WTC11 (cell line): ENCODE measurements at places on chromosomes 4 and X. TPM values are rescaled to one million over a fixed set of nuclear protein-coding genes. Genes with fewer than 3 reads are reported as not detected.
A peak's percentile ranks its signal among the peaks of the same experiment; 100 is the strongest.

The RTL9 gene
- total RNA-seq: 0.07 to 0.24 TPM (median 0.11 TPM) in 3 replicates

The HERC5 gene
- 14.3 to 17.2 TPM (median 17.1 TPM) in 3 replicates for total RNA-seq

The OPN1LW gene
- not detected in 3 replicates for total RNA-seq

The ETNPPL gene
- total RNA-seq: 0.66 to 2.0 TPM (median 1.5 TPM) in 3 replicates

The STARD8 gene
- total RNA-seq: 3.1 to 8.5 TPM (median 3.8 TPM) in 3 replicates

The RPS3A gene
- total RNA-seq: 2,111 to 2,489 TPM (median 2,363 TPM) in 3 replicates

The ADGRA3 gene
- total RNA-seq: 40.5 to 48.3 TPM (median 47.9 TPM) in 3 replicates

The NIPAL1 gene
- total RNA-seq: 7.1 to 8.4 TPM (median 7.2 TPM) in 3 replicates

The FANCB gene
- total RNA-seq: 12.3 to 13.2 TPM (median 13.2 TPM) in 3 replicates

The ZBED1 gene
- 45.1 to 49.2 TPM (median 47.3 TPM) in 3 replicates for total RNA-seq

The HPGDS gene
- not detected in 3 replicates for total RNA-seq

The GAGE12J gene
- not detected in 3 replicates for total RNA-seq

The GUCY1A1 gene
- total RNA-seq: 0.11 to 0.20 TPM in 2 of 3 replicates, not detected in the other

The GDPD2 gene
- total RNA-seq: 7.0 to 9.3 TPM (median 8.8 TPM) in 3 replicates

The ABCG2 gene
- total RNA-seq: 2.1 to 3.8 TPM (median 3.4 TPM) in 3 replicates

The WDR13 gene
- total RNA-seq: 28.0 to 37.4 TPM (median 30.4 TPM) in 3 replicates

The ARHGEF9 gene
- 31.3 to 32.1 TPM (median 31.7 TPM) in 3 replicates for total RNA-seq

GRCh38 chrX:96843566-96843965, 40.1 kb upstream of the RPA4 start:
- H3K27ac ChIP-seq: no peak overlapping the region
- H3K4me3 ChIP-seq: no peak overlapping the region
- DNase-seq: peak; percentile 35
- peaks cover 48% of the 10 kb centered on the region for H3K4me1 ChIP-seq
- H3K27me3 ChIP-seq: no peaks in the 10 kb centered on the region

DNA sequence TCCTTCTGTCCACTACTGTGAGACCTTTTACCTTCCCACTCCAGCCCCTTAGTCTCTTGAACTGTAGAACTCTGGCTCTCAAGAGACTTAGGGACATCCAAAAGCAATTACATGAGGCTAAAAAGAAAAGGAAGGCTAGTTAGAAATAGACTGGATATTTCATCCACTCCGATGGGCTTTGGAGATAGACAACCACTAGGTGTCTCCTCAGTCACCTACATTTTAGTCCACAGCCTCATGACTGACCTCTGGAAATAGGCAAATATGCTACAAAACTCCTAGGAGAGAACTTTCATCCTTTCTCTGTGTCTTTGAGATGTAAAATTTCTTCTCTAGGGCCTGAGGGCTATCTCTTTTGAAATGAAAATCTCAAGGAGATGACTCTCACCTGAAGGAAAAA, 45.1 kb upstream of the LAMP2 start:
- H3K27me3 ChIP-seq: no peaks in the 10 kb centered on the region
- peak overlapping the region; percentile 4; the same call in 1 of the 2 replicates for H3K4me3 ChIP-seq
- H3K4me1 ChIP-seq: peaks cover 10% of the 10 kb centered on the region
- H3K36me3 ChIP-seq: no peaks in the 10 kb centered on the region

- H3K27me3 ChIP-seq: peaks cover 69% of the 10 kb centered on the region
- no peaks in the 10 kb centered on the region for H3K36me3 ChIP-seq
- peak overlapping the region; percentile 68 for H3K4me3 ChIP-seq
- peaks cover 7% of the 10 kb centered on the region; the same call in 1 of the 2 replicates for H3K4me1 ChIP-seq
- H3K27ac ChIP-seq: no peak overlapping the region
Measured at GRCh38 chr4:150079081-150079581, 886 bp downstream of the DCLK2 start.

DNA sequence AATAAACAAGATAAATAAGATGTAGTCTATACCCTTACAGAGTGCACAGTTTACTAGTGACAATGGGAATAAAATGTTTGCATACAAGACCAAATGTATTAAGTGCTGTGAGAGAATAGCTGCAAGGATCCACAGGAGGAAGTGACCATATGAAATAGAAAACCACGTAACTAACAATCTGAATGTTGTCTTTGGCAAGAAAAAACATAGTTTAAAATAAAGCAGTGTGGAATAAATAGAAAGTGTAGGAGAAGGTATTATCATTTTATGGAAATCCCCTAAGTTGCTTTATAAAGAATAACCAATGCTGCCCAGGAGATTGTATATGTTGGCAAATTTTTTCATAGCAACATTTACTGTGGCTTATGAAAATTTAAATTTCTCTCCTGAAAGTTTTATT, 116.1 kb downstream of the PCDH7 start:
- H3K4me1 ChIP-seq: peaks cover 53% of the 10 kb centered on the region
- no peak overlapping the region for H3K4me3 ChIP-seq
- no peaks in the 10 kb centered on the region for H3K36me3 ChIP-seq
- no peak for DNase-seq

GRCh38 chr4:150002561-150002960, 75.7 kb upstream of the DCLK2 start:
- H3K27ac ChIP-seq: no peak overlapping the region
- H3K4me3 ChIP-seq: no peak overlapping the region
- no peak for DNase-seq
- no peaks in the 10 kb centered on the region for H3K36me3 ChIP-seq
- H3K4me1 ChIP-seq: peaks cover 20% of the 10 kb centered on the region

- H3K36me3 ChIP-seq: no peaks in the 10 kb centered on the region
- no peak overlapping the region for H3K27ac ChIP-seq
- H3K4me3 ChIP-seq: no peak overlapping the region
- H3K4me1 ChIP-seq: 0 out of 2 replicates have a peak, but pooled peaks cover 3% of the 10 kb centered on the region
Measured at GRCh38 chrX:106987488-106987887, 12.5 kb downstream of the MORC4 start.

DNA sequence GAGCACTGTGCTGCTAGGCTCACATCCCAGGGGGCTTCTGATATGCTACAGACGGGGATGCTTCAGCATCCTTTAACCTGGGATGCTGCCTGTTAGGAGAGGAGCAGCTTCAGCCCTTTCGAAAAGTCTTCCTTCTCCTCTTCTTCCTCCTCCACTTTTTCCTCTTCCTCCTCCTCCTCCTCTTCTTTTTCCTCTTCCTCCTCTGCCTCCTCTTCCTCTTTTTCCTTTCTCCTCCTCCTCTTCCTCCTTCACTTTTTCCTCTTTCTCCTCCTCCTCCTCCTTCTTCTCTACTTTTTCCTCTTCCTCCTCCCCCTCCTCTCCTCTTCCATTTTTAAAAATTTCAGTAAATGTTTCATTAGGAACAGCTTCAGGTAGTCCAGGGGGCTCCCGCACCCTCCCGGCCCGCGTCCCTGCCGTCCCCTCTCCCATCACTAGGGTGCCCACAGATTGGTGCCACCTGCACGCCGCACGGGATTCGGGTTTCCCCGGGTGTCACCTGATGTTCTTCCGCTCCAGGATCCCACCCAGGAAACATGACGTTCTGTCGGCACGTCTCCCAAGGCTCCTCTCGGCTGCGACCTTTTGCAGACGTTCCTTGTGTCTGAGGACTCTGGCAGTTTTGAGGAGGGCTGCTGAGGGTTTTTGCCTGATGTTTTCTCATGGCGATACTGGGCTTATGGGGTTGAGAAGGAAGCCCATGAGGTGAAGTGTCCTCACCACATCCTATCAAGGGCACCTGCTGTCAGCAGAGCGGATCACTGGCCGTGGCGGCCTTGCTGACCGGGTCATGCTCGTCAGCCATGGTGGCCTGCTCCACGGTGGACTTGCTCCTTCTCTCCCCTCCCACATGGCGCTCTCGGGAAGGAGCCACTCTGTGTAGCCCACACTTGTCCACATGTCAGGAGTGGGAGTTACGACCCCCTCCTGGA, 83.4 kb upstream of the AFAP1 start:
- H3K4me1 ChIP-seq: peaks cover 6% of the 10 kb centered on the region
- no peaks in the 10 kb centered on the region for H3K27me3 ChIP-seq
- DNase-seq: no peak
- H3K4me3 ChIP-seq: no peak overlapping the region
- H3K27ac ChIP-seq: no peak overlapping the region

- peaks cover 19% of the 10 kb centered on the region for H3K27me3 ChIP-seq
- no peak overlapping the region for H3K27ac ChIP-seq
- no peaks in the 10 kb centered on the region for H3K36me3 ChIP-seq
- no peak for DNase-seq
- H3K4me3 ChIP-seq: peak overlapping the region; percentile 39
Measured at GRCh38 chrX:124230655-124231450, 101.6 kb upstream of the TEX13D start.

DNA sequence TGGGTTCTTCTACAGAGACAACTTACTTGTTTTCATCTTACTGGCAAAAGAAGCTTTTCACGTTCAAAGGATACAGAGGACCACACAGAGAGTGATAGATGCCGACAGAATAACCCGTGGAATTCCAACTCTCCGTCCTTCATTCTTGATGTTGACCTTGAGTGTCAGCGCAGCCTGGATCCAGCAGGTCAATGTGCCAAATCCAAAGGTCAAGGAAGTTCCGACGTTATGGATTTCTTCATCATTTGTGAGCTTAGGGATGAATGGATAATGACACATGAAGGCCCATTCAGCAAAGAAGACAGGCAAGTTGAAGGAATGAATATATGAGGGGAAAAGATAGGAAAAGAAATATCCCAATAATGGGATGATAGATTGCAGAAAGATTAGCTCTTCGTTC, 59.6 kb downstream of the ENOPH1 start:
- H3K4me1 ChIP-seq: no peaks in the 10 kb centered on the region
- no peaks in the 10 kb centered on the region for H3K36me3 ChIP-seq
- no peak for DNase-seq

GRCh38 chr4:40246011-40246900, 49.4 kb downstream of the RHOH start:
- H3K27ac ChIP-seq: peak overlapping the region; percentile 69; the same call in 1 of the 2 replicates
- H3K4me3 ChIP-seq: no peak overlapping the region
- H3K36me3 ChIP-seq: peaks cover 9% of the 10 kb centered on the region
- peak; percentile 36 for DNase-seq
- H3K27me3 ChIP-seq: no peaks in the 10 kb centered on the region
- peaks cover 5% of the 10 kb centered on the region; the same call in 1 of the 2 replicates for H3K4me1 ChIP-seq

DNA sequence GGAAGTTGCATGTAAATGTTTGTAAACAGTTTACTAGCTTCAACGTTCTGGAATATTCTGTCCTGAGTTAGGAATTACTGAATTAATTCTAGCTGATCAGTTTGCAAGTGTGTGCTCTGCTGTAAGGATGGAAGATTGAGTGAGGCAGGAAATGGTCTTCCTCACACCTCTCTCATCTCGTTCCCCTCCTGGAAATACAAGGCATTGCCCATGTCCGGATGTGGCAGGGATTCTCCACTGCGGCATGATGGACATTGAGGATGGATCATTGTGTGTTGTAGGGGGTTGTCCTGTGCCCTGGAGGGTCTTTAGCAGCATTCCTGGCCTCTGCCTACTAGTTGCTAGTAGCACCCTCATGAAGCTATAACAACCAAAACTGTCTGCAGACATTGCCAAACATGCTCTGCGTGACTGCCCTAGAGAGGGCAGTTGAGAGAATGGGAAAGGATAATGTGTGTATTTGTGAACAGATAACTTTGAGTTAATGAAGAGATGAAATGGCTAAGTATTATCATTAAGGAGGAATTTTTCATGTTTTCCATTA, 12.6 kb downstream of the CA5B start:
- H3K4me1 ChIP-seq: peaks cover 69% of the 10 kb centered on the region
- peak overlapping the region; percentile 80 for H3K27ac ChIP-seq
- H3K4me3 ChIP-seq: no peak overlapping the region
- DNase-seq: no peak
- peaks cover 2% of the 10 kb centered on the region for H3K36me3 ChIP-seq
